Amniotic stem cell (primary cell): ENCODE measurements at places on chromosomes 2 and 18.

DNA sequence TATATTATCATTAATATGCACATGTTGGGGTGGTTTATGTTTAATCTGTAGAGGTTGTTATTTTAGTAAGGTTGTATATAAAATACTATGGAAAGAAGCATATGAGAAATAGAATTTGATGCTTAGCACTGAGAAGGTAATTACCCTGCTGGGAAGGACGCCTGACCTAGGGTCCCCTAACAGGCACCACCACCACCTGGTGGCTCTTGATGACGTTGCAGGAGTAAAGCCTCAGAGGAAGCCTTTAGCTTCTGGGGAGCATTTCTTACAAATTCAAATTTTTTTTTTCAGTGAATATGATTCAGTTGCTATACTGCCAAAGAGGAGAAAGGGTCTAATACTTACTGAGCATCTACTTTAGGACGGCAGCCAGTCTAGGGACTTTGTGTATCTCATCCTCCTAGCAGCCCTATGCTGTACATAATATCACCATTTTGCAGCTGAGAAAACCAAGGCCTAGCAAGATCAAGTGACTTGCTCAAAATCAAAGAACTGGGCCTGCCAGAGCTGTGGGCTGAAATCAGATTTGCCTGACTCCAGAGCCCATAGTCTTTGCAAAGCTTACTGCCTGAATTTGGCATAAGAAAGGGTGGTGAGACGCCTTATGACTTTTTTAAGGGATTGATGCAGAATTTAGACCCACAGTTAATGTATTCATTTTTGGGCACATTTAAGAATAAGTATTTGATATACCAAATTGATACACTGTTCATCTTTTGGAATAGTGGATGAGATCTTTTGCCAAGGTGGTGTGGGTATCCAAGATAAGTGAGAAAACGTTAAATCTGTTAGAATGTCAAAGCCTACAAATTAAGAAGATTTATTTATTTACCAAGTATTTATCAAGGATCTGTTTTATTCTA is 78.8 kb upstream of the GAREM1 start:
- DNase-seq, result no peak

DNA sequence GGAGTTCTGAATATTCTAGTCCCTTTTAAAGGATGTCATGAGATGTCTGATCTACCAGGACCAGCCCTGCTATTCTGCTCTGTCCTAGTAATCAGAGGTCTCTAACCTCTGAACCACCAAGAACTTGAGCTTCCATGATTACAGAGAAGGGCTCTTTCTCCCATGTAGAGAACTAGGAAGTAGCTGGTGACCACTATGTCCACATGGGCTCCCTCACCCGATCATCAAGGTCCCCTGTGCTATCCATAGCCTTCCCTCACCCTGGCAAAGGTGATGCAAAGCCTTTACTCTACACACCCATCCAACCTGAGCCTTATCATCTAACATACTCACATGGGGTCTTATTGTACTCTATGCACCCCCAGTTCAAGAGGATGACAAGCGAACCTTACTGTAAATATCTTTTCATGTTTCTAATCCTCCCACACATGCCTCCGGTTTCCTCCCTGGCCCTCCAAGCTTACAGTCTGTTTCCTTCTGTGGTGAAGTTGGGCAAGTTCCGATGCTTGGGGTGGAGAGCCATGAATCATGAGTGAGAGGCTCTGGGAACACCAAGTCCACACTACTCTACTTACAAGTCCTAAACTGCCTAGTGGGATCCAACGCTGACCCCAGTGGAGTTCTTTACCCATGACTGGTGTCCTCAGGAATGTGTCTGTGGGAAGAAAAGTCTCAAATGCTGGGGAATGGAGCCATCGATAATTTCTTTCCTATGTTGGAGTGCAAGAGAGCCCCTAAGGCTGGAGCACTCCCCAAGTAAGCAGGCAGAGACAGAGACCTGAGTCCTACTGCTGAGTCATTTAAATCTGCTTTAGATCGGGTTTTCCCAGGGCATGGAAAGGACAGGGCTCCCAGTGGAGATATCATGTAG is 73.3 kb upstream of the KLF7 start:
- DNase-seq, result peak; percentile 87

DNA sequence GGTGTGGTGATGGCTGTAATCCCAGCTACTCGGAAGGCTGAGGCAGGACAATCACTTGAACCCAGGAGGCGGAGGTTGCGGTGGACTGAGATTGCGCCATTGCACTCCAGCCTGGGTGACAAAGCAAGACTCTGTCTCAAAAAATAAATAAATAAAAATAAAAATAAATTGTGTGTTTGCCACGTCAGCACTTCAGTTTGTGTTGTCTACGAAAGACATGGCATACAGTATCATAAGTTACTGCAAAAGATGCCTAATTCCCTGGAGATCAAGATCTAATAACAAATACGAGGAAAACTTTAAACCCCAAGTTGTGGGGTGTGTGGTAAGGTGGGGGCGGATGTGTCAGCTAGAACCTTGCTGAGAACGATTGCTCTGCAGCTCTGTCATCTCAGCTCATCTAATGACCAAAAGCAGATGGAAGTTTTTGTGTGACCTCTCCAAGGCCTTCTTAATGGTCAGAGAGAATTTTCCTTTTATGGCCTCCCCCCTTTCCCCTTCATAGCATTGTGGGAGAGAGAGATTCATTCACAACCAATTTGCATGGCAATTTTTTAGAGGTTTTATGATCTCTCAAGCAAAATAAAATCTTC is 11.3 kb downstream of the NPAS2 start:
- no peak for DNase-seq

DNA sequence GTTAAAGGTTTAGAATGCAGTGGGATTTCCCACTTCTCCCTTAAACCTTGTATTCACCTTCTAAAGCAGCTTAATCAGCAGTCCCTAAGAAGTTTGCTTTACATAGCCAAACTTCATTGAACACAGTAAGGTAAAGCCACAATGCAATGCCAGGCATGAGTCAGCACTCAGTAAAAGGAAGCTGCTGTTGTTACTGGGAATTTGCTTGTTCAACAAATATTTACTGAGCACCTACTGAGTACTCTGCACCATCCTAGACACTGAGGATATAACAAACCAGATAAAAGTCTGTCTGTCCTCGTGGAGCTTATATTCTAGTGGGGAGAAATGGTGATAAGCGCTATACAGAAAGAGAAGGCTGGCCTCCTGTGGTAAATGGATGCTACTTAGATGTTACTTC is 162.7 kb downstream of the PKP4 start:
- DNase-seq, result no peak

- DNase-seq, result peak; percentile 1
These were observed 80.0 kb downstream of the ETAA1 start for GRCh38 chr2:67476809-67477790.

DNA sequence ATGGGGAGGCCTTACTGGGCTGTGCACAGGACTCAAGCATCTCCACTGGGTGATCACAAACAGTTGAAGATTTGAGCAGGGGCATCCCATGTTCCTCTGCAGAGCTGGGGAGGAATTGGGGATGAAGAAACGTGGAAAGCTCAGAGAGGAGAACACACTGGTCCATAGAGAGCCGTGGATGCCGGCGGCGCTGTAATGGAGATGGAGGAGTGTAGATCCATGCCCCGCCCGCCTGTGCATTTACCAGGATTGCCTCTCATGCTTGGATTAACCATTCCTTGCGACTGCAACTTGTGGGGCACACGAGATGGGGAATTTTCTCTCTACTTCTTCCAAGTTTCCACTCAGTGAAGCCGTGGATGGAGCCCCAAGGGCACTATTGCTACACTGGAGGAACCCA is 115.9 kb downstream of the NCK2 start:
- no peak for DNase-seq

- DNase-seq, result peak; percentile 17
These were observed 30.9 kb upstream of the SERPINB12 start for GRCh38 chr18:63511285-63511684.

DNA sequence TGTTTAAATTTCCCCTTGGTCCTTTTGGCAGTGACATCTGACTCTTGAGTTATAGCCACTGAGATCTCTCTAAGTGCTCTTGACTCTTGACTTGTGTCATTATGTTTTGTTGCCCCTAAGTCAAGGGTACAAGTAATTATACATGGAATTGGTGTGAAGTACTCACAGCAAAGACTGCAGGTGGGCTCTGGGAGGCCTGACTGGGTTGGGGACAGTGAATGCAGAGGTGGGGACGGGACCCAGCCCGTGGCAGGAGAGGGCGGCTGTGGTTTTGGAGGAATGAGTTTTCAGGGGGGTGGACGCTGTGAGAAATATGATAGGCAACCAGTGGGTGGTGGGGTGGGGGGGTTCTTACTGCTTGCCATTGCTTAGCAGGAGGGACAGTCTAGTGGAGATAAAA is 97.8 kb downstream of the NCK2 start:
- DNase-seq, result no peak

- no peak for DNase-seq
These were observed 1247.5 kb upstream of the ACVR2A start for GRCh38 chr2:146597291-146597690.

GRCh38 chr18:73060666-73061288 is 193.0 kb upstream of the NETO1 start:
- no peak for DNase-seq

DNA sequence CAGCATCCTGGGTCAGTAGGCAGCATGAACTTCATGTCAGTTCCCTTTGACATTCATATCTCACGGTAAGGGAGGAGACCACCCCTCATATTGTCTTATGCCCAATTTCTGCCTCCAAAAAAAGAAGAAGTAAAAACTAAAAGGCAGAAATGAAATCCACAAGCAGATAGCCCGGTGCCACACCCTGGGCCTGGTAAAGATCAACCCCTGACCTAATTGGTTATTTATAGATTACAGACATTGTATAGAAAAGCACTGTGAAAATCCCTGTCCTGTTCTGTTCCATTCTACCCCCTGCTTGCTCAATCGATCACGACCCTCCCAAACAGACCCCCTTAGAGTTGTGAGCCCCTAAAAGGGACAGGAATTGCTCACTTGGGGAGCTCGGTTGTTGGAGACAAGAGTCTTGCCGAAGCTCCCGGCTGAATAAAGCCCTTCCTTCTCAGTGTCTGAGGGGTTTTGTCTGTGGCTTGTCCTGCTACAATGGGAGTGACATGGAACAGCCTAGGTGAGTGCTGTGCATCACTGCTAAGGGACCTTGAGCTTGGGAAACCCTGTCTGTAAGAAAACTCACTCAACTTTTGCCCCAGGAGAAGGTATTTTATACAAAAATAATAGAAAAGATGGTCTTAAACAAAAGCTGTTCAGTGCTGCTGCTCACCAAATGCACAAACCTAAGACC is 11.1 kb downstream of the NDUFV2 start:
- DNase-seq, result no peak

DNA sequence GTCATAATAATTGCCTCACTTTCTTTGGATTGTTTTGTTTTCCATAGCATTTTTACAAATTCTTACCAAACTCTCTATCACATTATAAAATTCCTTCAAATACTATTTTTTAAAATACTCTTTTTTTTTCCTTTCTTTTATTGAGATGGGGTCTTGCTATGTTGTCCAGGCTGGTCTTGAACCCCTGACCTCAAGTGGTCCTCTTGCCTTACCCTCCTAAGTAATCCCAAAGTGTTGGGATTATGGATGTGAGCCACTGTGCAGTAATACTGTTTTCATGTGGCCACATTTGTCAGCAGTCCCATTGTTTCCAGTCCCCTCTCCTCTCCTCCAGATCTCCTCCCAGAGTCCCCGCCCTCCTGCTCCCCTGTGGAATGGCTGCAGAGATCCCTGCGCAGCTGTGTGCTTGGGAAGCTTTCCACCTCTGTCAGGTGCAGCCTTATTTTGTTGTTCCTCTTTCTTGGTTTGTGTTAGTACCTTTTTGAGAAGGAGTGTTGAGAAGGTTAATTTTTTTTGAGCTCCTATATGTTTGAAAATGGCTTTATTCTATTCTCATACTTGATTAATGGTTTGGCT is 227.3 kb downstream of the LOXHD1 start:
- no peak for DNase-seq

GRCh38 chr2:8633735-8634313 is 48.0 kb upstream of the ID2 start:
- DNase-seq, result peak; percentile 22

DNA sequence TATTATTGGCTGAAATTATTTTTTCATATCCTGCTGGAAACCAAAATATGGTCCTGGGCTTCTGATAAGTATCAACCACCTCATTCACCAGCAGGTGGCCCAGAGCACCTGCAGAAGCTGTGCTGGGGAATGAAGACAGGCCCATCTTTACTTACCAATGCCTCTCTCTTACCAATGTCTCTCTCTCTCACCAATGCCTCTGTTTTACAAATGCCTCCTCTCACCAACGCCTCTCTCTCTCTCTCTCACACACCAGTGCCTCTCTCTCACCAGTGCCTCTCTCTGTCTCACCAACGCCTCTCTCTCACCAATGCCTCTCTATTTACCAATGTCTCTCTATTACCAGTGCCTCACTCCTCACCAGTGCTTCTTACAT is 2.3 kb upstream of the MAL start:
- DNase-seq, result no peak

GRCh38 chr2:218776488-218776887 is 5.5 kb upstream of the CYP27A1 start:
- no peak for DNase-seq

DNA sequence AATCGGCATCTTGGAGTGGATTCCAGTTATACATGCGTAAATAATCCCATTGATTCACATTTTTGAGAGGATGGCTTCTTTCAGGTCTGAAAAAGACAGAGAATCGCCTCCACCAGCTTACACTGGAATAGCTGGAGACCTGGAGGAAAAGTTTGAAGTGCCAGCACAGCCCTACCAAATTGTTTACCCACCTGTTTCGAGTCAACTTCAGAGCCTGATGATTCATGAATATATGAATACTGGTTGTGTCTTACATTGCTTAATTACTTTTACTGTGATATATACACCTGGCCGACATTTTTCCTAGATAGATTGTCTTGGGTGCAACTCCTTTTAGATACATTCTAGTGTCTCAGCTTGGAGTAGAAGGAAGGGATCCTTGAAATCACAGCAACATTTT is 335 bp upstream of the NCKAP5 start:
- DNase-seq, result no peak

GRCh38 chr2:46461709-46462171 is 17.6 kb upstream of the TMEM247 start:
- DNase-seq, result no peak

DNA sequence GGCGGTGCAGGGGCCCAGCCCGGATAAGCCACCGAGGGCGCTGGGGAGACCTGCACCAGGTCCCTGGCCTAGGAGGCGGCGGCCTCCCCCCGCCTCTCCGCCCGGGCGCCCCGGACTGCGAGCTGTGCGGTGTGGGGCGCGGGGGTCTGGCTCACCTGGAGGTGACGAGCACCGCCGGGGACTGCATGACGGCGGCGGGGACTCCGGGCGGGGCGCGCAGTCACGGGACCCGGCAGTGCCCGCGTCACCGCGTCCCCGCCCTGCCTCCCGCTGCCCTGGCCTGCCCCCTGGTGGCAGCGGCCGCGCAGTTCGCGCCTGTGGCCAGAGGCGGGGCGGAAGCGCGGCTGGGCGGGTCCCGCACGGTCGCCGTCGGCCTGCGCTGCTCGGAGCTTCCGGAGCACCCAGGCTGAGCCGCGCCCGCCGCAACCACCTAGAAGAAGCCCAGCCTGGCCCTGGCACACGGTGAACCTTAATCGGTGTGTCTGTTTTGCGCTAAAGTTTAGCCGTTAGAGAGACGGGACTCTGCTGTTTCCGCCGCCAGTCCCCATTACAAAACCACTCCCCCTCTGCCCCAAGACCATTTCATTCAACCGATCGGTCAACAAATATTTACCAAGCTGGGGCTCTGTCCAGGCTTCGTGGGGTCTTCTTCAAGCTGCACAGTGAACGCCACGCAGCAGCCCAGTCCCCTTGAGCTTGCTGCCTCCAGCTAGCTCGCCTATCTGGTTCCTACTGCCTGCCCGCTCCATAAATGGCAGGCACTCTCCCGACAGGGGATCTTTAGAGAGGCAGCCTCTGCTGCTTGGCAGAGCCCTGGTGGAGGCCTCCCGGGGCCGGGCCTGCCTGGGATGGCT is at the start of gene HS1BP3:
Gene HS1BP3 (minus strand): TSS at position 222 of the 854 bp plus-strand sequence. CDS start 35 bp downstream, at position 187.
- DNase-seq, result peak; percentile 47
